ENCODE measurements at places on chromosomes 13 and 19.

- no peak for DNase-seq
These were observed 112.3 kb downstream of the SLC7A1 start for GRCh38 chr13:29483211-29483610.

DNA sequence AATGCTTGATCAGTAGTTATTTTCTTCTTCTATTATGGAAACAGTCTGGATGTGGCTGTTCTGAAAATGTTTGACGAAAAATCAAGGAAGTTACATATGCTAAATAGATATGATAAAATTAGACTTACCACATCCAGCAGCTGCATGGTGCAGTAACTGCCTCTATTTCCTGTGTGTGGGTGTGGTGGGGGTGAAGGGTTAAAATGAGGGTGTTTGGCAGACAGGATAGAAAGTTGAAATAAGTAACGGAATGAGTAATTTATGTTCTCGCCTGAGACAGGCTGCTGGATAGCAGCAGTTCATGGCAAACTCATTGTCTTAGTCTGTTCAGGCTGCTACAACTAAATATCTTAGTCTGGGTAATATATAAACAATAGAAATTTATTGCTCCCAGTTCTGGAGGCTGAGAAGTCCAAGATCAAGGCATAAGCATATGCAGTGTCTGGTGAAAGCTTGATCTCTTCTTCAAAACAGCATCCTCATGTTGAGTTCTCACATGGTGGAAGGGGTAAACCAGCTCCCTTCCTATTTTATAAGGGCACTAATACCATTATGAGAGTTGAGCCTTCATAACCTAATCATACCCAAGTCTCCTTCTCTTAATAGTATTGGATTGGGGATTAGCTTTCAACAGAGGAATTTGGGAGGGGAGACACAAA is 1248.9 kb downstream of the SLITRK5 start:
- DNase-seq, result no peak

- no peak for DNase-seq
These were observed 18.8 kb downstream of the GAS6 start for GRCh38 chr13:113845055-113845454.

- DNase-seq, result no peak
These were observed 15.1 kb downstream of the BRCA2 start for GRCh38 chr13:32330441-32330840.

DNA sequence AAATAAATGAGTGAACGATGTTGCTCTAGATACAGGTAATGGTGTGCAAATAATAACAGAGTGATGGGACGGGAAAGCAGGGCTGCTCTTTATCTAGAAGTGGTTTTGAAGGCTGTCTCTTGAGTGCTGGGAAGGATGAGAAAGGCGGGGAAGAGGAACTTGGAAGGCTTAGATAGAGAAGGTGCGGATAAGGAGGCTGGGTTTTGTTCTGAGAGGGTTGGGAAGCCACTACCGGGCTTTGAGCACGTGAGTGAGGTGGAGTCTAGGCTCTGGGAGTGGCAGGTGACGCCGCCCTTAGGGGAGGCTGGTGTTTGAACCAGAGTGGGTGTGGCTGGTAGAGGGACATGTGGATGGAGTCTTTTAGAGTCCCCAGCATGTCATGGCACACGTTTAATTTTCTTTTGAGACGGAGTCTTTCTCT is 811 bp downstream of the ARMC6 start:
- no peak for DNase-seq

DNA sequence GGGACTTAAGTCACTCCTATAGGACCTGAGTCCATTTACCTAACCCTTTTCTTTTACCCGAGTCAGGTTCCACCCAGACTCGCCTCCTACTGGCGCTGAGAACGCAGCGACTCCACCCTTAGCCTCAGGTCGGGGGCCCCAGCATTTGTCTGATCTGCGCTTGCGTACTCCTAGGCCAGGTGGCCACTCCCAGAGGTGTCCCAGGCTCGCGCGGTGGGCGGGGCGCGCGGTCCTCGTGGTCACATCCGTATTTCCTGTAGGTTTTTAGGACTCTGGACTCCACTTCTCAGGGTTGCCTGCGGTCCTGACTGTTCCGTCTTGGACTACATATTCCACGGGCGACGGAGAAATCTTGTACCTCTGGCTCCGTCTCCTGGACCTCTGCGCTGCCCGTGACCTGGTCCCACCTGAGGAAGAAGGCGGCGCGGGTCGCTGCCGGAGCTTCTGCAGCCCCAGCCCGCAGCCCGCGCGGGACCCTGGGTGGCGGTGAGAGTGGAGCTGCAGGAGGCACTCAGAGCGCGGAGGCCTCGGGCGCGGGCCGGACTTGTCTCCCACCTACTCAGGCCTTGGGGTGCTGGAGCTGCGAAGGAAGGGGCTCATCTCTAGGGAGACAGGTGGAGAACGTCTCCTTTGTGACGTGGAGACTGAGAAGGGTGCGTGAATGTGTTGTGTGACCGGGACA is 11.0 kb upstream of the ZNF573 start:
- no peak for DNase-seq

- DNase-seq, result no peak
These were observed 192.7 kb downstream of the LHFPL6 start for GRCh38 chr13:39410096-39410901.

DNA sequence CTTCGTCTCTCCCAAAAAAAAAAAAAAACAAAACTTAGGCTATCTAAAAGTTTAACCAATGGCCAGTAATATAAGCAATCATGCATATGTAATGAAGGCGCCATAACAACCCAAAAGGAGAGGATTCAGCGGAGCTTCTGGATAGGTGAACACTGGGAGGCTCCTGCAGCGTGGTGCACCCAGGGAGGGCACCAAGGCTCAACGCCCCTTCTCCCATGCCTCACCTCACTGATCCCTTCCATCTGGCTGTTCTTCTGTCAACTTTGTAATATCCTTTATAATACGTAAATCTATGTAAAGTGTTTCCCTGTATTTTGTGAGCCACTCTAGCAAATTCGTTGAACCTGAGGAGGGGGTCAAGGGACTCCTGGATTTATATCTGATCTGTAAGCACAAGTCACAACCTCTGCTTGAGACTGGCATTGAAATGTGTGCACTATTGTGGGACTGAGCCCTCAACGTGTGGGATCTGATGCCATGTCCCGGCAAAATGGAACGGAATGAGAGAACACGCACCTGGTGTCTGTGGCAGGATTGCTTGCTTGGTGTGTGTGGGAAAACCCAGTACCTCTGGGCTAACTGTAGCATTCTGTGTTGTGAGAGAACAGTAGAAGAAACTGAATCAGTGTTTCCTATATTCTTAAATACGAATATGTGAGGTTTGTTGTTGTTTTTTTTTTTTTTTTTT is 521 bp upstream of the ZNF665 start:
- DNase-seq, result no peak

DNA sequence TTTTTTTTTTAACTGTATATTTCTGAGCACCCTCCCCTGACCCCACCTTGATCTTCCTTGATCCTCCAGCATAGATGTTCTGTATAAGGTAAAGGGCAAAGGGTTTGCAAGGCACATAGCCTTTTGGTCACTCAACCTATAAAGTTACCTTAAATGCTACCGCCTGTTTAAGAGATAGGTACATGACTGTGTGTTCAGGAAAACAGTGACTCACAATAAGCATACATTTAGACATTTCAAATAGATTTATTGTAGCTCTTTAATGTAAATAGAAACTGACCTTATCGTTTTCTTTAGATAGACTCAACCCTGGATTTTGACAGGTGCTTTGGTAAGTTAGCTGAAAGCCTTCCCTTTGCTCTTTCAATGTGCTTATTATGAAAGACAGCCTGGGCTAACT is 15.2 kb upstream of the SLC10A2 start:
- no peak for DNase-seq

- DNase-seq, result no peak
These were observed 437 bp downstream of the SUCLA2 start for GRCh38 chr13:48000559-48001113.

DNA sequence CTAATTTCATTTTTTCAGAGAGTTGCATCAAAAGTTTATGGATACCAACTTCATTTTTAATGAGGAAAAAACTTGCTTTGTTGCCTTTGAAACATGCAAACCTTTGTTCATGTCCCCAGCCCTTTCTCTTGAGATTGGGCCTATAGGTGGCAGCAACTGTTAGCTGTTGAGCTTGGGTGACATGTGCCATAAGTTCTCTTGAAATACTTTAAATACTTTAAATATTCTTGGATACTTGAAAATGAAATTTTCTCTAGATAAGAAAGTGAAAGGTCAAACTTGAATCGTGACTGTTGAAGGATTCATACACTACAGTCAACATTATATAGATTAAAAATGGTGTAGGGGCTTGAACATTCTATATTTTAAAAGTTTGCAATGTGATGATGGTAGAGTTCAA is 294.9 kb downstream of the NDFIP2 start:
- DNase-seq, result no peak

DNA sequence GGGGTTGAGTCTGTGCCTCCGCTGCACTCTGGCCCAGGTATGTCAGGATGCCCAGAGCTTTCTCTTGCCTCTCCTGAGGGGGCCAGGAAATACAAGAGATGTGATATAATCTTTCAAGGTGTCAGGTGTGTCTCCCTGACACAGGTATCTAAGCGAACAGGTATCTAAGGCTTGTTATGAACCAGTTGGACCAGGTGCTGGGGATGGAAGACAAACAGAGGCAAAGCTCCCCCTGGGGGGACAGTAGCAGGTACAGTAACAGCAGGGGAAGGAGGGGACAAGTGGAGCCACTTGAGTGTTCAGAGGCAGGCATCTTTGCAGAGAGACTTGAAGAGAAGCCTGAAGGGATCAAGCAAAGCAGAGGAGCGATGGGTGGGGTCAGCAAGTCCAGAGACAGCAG is 2.6 kb downstream of the LENG1 start:
- no peak for DNase-seq

DNA sequence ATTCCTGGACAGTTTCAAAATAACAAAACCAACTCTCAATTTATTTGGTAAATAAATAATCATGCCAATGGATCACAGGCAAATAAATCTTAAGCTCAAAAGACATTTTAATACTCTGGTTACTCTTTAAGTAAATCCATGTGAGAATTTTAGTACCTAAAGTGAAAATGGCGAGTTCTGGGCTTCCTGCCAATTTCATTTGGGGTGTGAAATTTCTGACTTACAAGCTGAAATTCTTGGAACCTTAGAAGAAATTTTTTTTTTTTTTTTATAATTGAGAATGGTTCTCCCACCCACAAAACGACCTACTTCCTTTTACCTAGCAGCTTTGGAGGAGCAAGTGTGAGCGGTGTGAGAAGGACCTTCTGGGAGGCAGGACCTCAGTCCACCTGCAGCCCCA is 354.5 kb upstream of the NBEA start:
- DNase-seq, result no peak

DNA sequence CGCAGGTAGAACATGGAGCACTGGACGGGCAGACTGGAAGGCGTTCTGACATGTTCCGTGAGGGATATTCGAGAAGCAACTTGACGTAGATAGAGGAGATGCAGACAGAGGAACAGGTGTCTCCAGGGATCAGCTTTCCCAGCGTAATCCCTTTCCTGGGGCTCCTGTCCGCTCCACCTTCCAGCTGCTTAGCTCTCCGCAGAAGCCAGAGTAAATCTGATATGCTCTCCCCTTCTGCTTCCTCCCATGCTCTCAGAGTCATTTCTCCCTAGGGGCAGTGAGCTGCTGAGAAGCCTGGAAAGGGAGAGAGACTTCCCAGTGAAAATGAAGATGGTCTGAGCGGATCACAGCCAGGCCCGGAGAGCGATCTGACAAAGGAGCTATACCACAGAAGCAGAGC is 23.0 kb upstream of the OLFM4 start:
- DNase-seq, result no peak

DNA sequence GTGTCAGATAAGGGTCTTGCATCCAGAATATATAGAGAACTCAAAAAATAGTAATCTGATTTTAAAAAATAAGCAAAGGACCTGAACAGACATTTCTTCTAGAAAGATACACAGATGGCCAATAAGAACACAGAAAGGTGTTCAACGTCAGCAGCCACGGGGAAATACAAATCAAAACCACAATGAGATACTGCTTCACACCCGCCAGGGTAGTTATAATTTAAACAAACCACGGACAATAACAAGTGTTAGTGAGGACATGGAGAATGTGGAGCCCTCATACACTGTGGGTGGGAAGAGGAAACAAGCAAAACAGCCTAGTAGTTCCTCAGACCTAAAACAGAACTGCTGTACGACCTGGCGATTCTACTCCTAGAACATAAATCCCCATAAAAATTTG is 26.7 kb upstream of the NAPA start:
- no peak for DNase-seq

DNA sequence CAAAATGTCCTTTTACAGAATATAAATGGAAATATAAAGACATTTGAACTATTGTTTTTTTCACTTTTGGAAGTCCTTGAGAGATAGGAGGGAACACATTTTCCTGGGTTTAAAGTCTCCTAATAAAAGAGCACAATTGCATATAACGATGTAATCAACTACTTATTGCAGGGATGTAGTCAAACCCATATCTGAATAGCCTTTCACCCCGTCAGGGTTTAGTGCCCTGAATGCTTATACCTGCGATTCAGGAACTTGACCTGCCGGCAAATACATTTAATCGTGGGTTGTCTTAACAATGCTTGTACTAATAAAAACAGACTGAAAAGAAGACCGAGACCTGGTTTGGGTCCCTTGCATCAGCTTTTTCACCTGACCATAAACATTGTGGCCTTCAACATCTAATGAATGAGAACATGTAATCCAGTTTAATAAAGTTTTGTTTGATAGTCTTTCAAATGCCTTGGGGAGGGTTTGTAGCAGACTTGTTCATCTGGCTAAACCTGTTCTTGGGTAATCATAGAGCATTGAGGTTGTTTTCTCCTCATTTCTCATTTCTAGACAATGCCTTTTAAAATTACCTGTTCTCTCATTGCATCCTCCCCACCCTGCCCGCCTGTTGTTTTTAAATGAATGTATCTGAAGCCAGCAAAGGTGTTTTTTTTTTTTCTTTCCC is 7.0 kb downstream of the KLF5 start:
- no peak for DNase-seq

DNA sequence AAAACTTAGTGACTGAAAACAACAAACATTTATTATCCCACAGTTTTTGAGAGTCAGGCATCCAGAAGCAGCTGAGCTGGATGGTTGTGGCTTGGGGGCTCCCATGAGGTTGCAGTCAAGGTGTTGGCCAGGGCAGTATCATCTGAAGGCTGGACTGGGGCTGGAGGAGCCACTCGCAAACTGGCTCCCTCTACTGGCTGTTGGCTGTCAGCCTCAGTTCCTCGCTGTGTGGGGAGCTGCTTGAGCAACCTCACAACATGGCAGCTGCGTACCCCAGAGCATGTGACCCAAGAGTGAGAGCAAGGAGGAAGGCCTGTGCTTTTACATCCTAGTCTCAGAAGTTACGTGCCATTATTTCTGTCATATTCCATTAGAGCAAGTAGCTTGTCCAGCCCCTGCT is 9.7 kb downstream of the YJU2 start:
- no peak for DNase-seq

DNA sequence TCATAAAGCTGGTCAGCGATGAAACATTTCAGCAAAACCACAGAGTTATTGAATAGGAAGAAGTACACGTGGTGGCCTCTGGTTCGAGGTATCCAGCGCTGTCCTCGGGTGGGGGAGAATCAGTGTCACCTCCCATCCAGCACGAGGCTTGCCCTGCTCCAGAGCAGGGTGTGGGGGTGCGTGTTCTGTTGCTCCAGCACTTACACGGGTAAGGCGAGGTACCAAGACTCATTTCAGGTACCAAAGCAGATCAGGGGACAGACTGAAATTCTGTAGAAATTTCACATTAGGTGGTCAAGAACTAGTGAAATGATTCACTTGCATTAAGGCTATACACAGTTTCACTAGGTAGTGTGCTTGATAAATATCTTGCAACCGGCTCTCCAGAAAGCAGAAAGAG is 164.2 kb upstream of the SOX1 start:
- peak; percentile 76 for DNase-seq

GRCh38 chr19:57434386-57435061 is 601 bp upstream of the ZNF749 start:
- DNase-seq, result no peak
